ENCODE measurements at places on chromosomes 3 and 15.

DNA sequence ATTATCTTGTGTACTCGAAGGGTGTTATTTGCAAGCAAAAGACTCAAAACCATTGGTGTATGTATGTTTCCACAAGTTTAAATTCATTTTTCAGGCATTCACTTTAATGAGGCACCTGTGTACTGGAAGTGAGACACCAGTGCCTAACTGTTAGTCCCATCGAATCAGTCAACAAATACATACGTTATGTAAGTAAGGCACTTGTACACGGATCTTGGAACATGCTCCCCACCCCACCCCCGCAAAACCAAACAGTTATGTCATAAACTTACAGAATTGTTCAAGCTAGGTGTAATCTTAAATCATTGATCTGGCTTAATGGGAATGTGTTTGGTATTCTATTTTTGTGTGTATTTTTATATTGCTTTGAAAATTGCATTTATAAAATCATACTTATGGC is 17.1 kb downstream of the LRRC28 start:
- DNase-seq, result no peak

GRCh38 chr3:24598695-24599470 is 104.2 kb upstream of the THRB start:
- no peak for DNase-seq

GRCh38 chr3:194003114-194004057 is 132.6 kb upstream of the HES1 start:
- DNase-seq, result peak; percentile 96

DNA sequence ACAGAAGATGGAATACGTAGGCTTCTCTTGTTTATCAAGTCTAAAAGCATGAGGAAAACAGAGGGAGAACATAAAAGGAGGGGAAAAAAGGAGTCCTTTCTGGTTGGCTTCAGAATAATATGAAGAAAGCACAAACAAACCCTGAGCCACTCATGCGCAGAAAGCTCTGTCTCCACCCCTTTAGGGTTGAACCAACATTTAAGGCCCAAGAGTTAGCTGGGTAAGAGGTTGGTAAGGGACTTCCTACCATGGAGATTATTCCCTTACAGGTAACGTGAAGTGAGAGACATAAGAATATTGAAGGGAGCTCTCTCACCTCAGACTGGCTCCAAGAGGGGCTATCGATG is 145.3 kb downstream of the RORA start:
- DNase-seq, result no peak

DNA sequence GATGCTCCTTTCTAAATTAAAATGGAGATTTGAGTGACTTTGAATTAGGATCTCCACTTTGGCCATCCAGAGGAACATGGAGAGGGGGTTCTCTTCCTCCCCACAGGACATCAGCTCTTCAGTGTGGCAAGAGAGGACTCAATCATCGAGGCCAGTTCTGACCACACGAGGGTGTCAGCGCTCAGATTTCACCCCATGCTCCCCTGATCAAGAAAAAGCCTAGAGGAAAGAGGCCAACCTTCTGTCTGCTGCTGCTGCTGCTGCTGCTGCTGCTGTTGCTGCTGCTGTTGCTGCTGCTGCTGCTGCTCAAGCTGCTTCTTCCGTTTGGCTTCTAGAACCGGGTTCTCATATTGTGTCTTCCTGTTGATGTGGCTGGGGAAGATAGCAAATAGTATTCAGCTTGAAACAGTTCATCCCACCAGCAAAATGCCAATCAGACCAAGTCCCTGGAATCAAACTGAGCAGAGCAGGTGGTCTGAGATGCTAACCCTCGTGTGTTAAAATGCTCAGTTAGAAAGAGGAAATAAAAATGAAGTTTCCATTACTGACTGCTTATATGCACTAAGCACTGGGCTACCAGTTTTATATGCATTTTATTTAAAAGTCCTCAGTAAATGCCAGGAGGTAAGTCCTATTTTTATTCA is 599.0 kb downstream of the MAGI1 start:
- DNase-seq, result peak; percentile 42

- no peak for DNase-seq
These were observed 120.9 kb downstream of the ZMAT3 start for GRCh38 chr3:178950676-178951075.

- DNase-seq, result no peak
These were observed 2.0 kb upstream of the TM6SF1 start for GRCh38 chr15:83105440-83105839.

DNA sequence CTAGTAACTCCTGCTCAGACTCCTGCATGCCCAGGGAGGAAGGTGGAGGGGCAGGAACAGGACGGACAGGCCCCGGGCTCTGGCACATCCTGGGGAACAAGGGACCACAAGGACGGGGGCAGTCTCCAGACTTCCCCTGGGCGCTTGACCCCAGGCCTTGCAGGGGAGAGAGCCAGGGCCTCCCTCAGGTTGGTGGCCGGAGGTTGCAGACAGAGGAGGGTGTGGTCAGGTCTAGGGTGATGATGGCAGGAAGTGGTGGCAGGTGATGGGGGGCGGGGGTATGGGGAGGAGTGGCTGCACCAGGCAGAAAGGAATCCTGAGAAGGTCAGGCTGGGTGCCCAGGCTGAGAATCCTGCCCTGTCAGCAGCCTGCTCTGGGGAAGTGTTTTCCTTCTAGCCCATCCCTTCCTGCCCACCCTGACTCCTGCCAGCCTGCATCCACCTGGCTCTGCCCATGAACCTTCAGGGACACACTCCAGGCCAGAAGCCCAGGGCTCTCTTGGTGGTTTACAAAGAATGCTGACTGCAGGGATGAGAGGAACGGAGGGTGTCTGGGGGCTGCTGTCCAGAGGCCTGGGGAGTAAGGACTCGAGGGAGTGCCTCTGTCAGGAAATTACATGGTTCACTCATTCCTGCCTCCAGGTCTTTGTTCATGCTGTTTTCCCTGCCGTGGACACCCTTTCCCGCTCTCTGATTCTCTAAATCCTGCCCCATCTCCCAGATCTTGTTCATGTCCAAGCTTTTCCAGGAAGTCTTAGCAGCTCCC is 15.8 kb downstream of the LOXL1 start:
- no peak for DNase-seq

GRCh38 chr15:32957219-32957618 is 237.3 kb downstream of the FMN1 start:
- no peak for DNase-seq

- no peak for DNase-seq
These were observed 200.7 kb downstream of the SOX2 start for GRCh38 chr3:181912384-181912783.

DNA sequence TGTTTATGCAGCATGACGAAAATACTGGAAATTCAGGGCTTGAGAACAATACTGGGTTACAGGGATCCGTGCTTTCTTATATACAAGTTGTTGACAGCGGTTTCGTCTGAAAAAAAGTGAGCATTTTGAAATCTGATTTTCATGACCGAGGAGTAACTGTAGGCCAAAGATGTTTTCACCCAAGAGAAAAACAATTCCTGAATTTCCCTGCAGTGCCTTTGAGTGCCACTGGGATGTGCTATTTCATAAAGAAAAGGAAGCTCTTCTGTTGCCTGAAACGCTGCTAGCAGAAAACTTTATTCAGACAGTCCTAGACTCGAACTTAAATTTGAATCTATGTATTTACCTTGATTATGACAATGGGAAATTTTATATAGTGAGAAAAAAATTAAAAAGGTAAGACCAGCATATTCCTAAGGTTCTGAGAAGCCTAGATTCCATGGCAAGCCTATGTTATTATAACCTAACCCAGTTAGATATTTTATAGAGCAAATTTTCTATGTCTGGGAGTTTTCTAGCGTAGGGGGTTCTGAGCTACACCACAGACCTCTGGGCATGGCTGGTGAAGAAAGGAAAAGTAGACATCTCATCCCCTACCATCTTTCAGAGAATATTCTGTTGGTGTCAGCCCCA is 30.2 kb downstream of the KCNAB1 start:
- DNase-seq, result peak; percentile 66

- no peak for DNase-seq
These were observed 27.4 kb upstream of the BOC start for GRCh38 chr3:113183748-113184661.

DNA sequence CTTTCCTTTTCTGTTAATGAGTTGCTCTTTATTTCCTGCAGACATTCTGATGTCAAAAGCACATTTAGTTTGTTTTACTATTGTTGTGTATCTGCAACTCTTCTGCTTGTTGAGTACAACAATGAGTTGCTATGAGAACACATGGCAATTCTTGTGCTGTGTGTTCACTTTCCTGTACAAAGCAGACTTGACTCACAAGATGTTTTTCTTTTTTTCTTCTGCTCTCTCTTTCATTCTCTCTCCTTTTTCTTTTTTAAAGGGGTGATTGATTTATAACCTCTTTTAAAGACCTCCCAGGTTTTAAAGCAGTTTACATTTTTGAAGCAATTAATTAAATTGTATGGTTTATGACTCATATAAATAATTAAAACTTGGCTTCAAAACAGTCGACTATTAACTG is 31.6 kb upstream of the ABHD10 start:
- no peak for DNase-seq

DNA sequence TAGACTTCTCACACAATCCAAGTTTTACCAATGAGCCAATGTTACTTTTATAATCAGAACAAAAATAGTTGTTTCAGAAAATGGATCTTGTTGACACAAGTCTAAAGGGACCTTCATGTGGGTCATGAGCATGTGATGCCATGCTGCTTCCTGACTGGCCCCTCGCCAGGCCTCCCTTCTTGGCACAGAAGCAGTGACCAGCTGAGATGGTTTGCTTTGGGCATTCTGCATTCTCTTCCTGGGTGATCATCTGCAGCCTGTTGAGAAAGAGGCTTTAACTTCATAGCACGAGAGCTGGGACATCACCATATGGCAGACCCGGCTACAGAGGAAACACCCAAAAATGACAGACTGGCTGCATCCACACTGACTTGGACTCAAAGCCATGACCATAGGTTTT is 45.7 kb downstream of the TGM4 start:
- DNase-seq, result no peak

DNA sequence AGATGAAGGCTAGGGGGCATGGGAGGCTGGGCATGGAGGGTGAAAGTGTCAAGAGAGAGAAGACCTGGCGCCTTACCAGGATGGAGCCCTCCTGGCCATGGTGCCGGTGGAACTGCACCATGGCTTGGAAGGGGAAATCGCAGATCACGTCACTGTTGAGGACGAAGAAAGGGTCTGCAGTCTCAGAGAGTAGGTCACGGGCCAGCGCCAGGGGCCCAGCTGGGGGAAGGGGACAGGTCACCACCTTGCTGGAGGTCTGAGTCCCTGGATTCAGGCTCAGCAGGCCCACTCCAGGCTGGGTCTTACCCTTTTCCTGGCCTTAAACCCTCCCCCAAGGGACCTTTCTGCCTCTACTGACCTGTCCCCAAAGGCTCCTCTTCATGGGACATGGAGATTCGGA is 855 bp downstream of the GMPPB start:
- DNase-seq, result no peak

GRCh38 chr3:7307410-7307809 is 446.5 kb downstream of the GRM7 start:
- no peak for DNase-seq

DNA sequence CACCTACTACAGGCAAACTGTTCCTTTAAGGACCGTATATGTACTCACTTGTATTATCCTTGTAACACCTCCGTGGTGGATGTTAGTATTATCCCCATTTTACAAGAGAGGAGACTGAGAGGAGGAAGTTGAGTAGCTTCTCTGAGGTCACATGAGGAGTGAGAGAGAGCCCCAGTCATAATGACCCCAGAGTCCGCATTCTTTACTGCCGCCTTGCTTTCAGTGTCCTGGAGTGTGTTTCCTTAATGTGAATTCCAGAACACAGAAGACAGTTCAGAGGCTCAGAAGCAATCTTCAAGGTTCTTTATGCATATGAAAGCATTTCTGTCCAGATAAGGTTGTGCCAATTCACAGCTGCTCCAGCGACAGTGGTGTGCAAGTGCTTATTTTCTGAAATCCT is 199.2 kb downstream of the CACNA2D3 start:
- DNase-seq, result no peak

DNA sequence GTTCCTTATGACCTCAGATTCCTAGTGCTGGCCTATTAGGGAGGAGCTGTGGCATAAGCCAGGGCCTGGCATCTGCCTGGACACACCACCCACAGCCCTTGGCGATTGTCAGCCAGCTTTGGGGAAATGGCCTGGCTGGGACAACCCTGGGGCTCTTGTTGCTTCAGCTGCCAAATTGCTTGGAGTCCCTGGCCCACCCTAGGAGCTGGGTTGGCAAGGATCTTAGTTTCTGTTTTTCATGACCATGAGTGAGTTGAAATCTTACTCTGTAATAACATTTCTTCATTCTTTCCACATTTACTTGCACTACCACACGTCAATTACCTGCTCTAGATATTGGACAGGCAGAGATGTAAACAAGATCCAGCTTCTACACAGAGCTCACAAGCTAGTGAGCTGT is 1.9 kb upstream of the MYZAP start:
- DNase-seq, result no peak

DNA sequence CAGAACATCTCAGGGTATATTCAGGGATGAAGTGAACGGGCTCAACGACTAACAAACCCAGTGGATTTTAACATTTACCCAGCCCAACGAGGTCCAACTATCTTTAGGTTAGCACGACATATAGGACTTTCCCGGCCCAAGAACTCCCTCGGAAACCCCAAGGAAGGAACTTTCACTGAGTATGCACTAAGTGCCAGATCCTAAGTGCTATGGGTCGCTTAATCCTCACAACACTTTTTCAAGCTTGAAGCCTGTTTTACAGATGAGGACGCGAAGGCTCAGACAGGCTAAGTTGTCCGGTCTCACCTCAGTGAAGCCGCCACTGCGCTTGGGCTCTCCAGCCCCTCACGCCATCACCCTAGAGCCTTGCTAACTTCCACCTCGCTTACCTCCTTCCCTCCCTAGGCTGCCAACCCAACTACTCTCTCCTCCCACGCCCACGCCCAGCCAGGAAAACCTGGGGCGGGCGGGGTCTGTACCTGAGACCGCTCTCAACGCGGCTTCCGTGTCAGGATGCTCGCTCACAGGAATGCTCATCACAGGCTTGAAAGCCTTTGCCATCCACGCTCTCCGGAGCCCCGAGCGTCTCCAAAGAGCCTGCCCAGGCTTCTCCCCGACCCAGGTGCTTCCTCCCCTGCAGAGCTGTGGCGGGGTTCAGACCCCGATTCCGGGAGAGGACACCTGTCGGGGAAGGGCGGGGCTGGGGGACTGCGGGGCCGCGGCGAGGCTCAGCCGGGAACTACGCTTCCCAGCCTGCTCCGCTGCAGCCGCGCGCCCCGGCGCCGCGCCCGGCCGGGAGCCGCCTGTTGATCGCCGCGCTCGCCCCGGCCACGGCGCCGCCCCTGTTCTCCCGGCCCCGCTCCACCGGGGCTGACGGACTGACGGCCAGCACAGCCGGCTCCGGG is at the start of gene TMOD2:
TSS of gene TMOD2 (plus strand) at position 806 of the 905 bp plus-strand sequence. CDS start 14,845 bp downstream, outside the sequence.
- DNase-seq, result no peak

DNA sequence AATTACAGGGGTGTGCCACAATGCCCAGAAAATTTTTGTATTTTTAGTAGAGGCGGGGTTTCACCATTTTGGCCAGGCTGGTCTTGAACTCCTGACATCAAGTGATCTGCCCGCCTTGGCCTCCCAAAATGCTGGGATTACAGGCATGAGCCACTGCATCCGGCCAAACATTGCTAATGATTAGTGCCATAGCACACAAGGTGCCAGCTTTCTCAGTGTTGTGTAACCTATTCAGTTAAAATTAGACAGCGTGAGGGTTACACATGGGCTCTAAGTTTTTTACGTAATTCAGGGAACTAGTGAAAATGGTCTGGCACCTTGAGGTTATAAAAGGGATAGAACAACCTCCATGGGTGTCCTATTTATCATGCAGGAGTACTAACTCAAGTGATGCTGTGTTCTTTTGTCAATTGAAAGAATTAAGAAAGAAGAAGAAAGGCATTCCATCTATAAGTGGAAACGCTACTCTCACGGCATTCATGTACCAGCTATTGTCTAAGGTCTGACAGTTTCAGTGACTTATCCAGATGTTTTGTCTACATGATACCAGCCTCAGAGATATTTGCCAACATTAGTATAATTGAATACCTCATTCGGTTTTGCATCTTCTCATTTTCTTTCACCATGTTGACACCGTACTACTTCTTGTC is 84.7 kb downstream of the EOMES start:
- DNase-seq, result no peak

Data from COLO829 (cell line).